SJCRH30 (cell line): ENCODE measurements at places on chromosomes 16 and 17. TPM values are rescaled to one million over a fixed set of nuclear protein-coding genes. Genes with fewer than 3 reads are reported as not detected.

DNA sequence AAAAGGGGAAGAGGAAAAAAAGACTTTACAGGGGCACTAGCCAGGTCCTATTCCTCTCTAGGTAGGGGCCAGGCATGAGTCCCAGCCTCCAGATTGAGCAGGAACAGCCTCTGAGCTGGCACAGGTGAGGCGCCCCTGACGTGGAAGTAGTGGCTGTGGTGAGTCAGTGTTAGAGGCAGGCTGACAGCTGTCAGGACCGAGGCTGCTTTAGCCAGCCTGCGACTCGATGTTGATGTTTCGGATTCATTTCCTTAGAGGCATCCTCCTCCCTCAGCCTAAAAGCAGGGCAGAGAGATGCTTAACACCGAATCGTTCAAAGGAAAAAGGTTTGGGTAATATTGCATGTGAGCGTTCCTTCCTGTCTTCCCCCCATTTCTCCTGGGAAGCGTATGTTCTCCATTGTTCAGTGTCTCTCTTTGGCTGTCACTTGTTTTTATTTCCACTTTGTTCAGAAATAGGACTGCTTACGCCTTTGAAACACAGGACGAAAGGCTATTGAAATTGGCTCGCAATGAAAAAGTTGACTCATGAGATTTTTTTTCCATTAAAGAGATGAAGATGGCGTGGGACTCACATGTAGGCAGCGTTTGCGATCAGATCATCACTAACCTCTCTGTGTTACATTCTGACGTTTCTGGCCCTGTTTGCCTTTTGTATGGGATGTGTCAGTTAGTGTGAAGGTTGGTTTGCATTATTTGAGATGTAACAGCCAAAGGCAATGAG, 1.3 kb downstream of the KIAA0513 start:
- no peak for DNase-seq

GRCh38 chr16:54284931-54285413, 1.6 kb downstream of the IRX3 start:
- DNase-seq = no peak

DNA sequence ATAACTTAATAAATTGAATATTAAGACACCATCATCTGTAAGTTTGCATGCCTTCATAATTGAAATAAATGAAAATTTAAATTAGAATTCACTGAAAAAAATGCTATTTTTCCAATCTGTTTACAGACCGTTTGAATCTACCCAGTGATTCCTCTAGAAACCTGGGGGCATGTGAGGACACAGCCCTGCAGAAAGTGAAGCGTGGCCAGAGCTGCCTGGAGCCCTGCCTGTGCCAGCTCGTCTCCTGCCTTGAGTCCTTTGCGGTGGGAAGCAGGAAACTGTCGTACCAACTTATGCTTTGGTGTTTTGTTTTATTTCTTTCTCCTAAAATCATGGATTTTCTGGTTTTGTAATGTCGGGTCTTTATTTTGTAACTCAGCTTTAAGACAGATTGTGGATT, 67.8 kb upstream of the FA2H start:
- DNase-seq = no peak

Gene RANGRF
- 17.9 and 19.2 TPM in 2 replicates for total RNA-seq

DNA sequence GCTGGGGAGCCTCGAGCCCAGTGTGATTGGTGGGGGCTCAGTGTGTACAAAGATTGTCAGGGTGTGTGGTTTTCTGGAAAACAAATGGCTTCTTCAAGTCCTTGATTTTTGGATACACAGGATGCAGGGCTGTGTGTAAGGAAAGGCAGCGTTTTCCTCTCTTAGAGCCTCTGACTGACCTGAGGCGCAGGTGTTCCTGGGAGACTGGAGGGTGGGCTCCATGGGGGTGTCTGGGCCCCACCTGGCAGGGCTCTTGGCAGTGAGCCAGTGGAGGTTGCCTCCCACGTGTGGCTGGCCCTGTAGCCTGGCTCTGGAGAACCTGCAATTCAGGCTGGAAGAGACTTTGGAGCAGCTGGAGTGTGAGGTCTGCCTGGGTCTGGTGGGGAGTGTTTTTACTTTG, 5.0 kb downstream of the FOXK2 start:
- no peak for DNase-seq

Gene TPSD1
- total RNA-seq = not detected in 2 replicates

GRCh38 chr16:72985148-72985941, 62.6 kb downstream of the ZFHX3 start:
- peak; percentile 65 for DNase-seq

Gene TRPV3
- total RNA-seq = 1.6 and 2.0 TPM in 2 replicates
